ENCODE measurements at places on chromosomes 16 and 17. TPM values are rescaled to one million over a fixed set of nuclear protein-coding genes. Genes with fewer than 3 reads are reported as not detected.

- H3K27me3 ChIP-seq = no peaks in the 10 kb centered on the region
- no peak overlapping the region for H3K27ac ChIP-seq
- peaks cover 9% of the 10 kb centered on the region for H3K4me1 ChIP-seq
- H3K4me3 ChIP-seq = no peak overlapping the region
- H3K36me3 ChIP-seq = peaks cover 61% of the 10 kb centered on the region
- DNase-seq = no peak
Measured at GRCh38 chr17:50977487-50978159, 111.5 kb upstream of the TOB1 start.

- H3K27ac ChIP-seq = no peak overlapping the region
- no peak overlapping the region for H3K4me3 ChIP-seq
- no peak for DNase-seq
- no peaks in the 10 kb centered on the region for H3K36me3 ChIP-seq
- no peaks in the 10 kb centered on the region for H3K27me3 ChIP-seq
- peaks cover 16% of the 10 kb centered on the region for H3K4me1 ChIP-seq
Measured at GRCh38 chr16:16996827-16997226, 473.9 kb downstream of the XYLT1 start.

- no peaks in the 10 kb centered on the region for H3K4me1 ChIP-seq
- H3K27ac ChIP-seq = no peak overlapping the region
- no peak overlapping the region for H3K4me3 ChIP-seq
- H3K36me3 ChIP-seq = no peaks in the 10 kb centered on the region
- H3K27me3 ChIP-seq = no peaks in the 10 kb centered on the region
- no peak for DNase-seq
Measured at GRCh38 chr17:69485901-69486643, 71.6 kb downstream of the MAP2K6 start.

GRCh38 chr17:70205401-70205800 lies 36.1 kb downstream of the KCNJ2 start:
- no peaks in the 10 kb centered on the region for H3K36me3 ChIP-seq
- no peaks in the 10 kb centered on the region for H3K27me3 ChIP-seq
- no peak overlapping the region for H3K27ac ChIP-seq
- peaks cover 2% of the 10 kb centered on the region for H3K4me1 ChIP-seq
- H3K4me3 ChIP-seq = no peak overlapping the region

The ENPP7 gene
- total RNA-seq = not detected

All from T-cell (primary cell).